Small intestine (tissue), 16 donors: ENCODE measurements at places on chromosomes 4 and X. TPM values are rescaled to one million over a fixed set of nuclear protein-coding genes. Genes with fewer than 3 reads are reported as not detected.

DNA sequence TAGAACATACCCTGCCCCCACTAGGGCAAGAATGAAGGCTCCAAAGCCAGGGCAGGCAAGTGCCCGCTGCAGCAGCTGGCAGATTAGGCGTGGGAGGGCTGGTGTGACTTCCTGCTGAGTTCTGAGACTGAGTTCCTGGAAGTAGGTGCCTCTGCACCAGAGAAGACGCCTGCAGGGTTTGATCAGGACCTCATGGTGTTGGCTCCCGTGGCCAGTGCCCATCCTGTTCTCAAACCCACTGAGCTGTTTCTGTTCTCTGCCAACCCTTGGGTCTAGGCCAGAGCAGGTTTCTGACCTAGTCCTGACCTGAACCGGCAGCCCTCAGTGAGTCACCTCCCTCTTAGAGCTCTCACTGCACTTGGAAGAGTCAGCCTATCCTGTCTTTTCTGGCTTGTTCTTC, 220.7 kb downstream of the HS6ST2 start:
- no peaks in the 10 kb centered on the region for H3K27me3 ChIP-seq
- no peaks in the 10 kb centered on the region for H3K4me1 ChIP-seq
- H3K36me3 ChIP-seq = no peaks in the 10 kb centered on the region
- no peak overlapping the region for H3K27ac ChIP-seq

GRCh38 chr4:145881989-145882388, 56.6 kb downstream of the ZNF827 start:
- H3K4me1 ChIP-seq = peaks cover 20% of the 10 kb centered on the region
- no peak overlapping the region for H3K4me3 ChIP-seq
- no peaks in the 10 kb centered on the region for H3K27me3 ChIP-seq

GRCh38 chrX:19343085-19343534, 617 bp upstream of the PDHA1 start:
- DNase-seq = no peak
- no peaks in the 10 kb centered on the region for H3K36me3 ChIP-seq
- peak overlapping the region; percentile 82 for H3K4me3 ChIP-seq
- no peak overlapping the region for H3K27ac ChIP-seq
- no peaks in the 10 kb centered on the region for H3K27me3 ChIP-seq
- H3K4me1 ChIP-seq = no peaks in the 10 kb centered on the region

- no peak overlapping the region for H3K27ac ChIP-seq
- H3K4me3 ChIP-seq = no peak overlapping the region
- no peak for DNase-seq
- no peaks in the 10 kb centered on the region for H3K4me1 ChIP-seq
- no peaks in the 10 kb centered on the region for H3K27me3 ChIP-seq
Observed at GRCh38 chrX:56308726-56309125, 76.6 kb downstream of the KLF8 start.

Gene TLL1
- 2.2 TPM for polyA plus RNA-seq

Gene ADH1C
- polyA plus RNA-seq = 66.3 TPM

Gene ZFP42
- not detected for polyA plus RNA-seq

Gene EREG
- not detected for polyA plus RNA-seq

GRCh38 chr4:128385683-128386304, 98.2 kb upstream of the PGRMC2 start:
- no peaks in the 10 kb centered on the region for H3K27me3 ChIP-seq
- H3K36me3 ChIP-seq = no peaks in the 10 kb centered on the region
- H3K27ac ChIP-seq = no peak overlapping the region
- H3K4me3 ChIP-seq = no peak overlapping the region
- DNase-seq = peak; percentile 20

Gene GC
- 3.0 TPM for polyA plus RNA-seq

DNA sequence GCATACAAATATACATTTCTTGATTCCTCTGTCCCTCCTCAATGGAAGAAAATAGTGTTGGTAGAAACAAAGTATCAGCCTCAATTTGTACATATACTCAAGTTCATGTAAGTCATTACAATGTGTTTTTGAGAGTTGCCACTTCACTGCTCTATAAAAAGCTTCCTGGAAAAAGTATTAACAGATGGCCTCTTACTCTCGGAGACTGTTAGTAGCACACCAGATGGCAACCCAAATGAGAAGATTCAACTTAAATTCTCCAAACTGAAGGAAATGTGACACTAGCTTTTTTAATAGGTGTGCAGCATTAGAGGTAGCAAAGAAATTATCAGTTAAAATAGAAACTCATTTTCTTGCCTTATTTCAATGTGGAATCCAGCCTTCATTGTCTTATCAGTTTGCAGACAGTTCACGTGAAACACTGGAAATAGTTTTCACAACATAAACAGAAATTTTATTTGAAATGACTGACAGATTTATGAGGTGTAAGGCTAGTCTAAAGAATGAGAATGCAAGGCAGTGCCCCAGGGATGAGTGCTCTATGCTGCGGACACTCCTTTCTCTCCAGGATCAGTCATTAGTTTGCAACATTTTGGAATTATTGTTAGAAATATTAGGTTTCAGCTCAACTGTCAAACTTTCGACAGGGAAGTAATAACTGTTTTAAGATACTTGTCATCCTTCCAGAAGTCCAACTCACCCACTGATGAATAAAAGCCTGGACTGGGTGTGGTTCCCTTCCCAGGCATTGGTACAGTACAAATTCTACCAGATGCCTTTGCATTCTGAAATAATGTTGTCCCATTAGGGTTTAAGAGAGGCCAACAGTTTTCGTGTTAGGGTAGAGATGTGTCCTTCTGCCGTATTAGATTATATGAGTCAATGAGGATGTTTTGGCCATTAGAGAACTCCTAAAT, 50.9 kb downstream of the IDS start:
- H3K36me3 ChIP-seq = no peaks in the 10 kb centered on the region
- no peak overlapping the region for H3K27ac ChIP-seq
- DNase-seq = no peak

DNA sequence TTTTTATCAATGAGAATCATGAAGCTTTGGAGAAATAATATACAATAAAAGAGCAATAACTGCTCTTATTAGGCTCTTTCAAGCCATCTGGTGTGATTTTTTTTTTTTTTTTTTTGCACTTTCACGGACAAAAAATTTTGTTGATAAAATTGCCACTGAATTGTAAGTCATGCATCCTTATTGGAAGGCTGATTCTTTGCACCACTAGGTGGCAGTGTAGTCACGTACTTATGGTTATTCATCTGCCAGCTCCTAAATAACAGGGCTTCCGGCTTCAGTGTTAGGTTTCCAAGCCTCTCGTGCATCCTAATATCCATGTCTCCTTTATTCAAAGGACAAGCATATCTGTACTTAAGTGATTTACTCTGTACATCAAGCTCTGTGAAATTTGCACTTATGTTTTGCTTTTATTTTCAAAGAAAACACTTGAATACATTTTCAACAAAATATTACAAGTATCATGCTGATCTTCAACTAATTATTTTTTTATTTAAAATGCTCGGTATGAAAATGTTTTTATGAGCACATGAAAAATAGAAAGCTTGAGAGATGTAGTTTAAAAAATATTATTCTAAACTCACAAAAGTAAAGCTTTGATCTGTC, 1578.3 kb upstream of the TENM3 start:
- H3K36me3 ChIP-seq = no peaks in the 10 kb centered on the region
- H3K27me3 ChIP-seq = no peaks in the 10 kb centered on the region

Gene TRPC5OS
- polyA plus RNA-seq = not detected

DNA sequence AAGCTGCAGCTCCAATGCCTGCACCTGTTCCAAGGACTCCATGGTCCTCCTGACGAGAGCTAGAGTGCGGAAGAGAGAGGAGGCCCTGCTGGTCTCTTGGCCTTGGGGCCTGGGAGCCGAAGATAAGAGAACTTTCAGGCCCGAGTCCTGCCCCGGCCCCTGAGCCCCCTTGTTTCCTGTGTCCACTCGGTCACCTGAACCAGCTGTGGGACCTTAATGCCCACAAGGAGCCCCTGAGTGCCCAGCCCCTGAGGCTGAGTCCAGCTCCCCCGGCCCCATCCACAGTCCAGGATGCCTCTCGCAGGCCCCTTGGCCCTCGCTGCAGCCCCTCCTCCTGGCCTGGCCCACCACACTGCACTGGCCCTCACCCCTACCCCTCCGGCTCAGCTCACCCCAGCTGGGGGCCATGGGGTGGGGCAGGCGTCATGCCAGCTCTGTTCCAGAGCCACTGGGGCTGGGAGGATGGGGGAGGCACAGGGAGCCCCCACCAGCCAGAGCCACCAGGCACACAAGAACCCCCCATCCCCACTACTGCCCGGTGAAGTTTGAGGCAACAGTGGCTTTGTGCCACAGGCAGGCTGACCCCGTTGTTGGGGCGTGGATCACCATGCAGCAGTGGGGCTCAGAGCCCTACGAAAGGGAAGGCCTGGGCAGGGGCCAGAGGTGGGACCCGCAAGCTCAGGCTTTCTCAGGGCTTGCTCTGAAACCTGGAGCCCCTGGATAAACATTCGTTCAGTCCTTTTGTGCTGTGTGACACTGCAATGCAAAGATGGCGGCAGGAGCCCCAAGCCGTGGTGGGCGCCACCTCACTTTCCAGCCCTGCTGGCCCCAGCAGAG, 14.1 kb downstream of the NAT8L start:
- no peaks in the 10 kb centered on the region for H3K4me1 ChIP-seq
- no peak overlapping the region for H3K27ac ChIP-seq
- no peaks in the 10 kb centered on the region for H3K36me3 ChIP-seq
- H3K27me3 ChIP-seq = peaks cover 3% of the 10 kb centered on the region

Gene TEX13A
- not detected for polyA plus RNA-seq

DNA sequence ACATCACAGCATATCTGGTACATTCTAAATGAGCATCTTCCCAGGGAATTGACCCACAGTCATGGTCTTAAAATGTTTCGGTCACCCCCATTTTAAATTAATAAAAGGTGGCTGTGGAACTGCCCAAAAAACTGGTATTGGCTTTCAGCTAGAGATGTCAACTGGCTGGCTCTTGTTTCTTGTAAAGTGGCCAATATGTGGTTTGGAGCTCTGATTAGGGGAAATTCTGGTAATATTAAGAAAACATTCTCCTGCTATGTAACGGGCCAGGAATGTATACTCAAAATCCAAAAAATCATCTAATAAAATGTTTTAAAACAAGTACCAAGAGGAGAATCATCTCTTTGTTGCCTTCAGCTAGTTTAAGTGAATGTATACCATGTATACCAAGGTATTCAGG, 62.0 kb upstream of the VCX2 start:
- no peak overlapping the region for H3K27ac ChIP-seq
- H3K36me3 ChIP-seq = no peaks in the 10 kb centered on the region
- no peak for DNase-seq
- no peaks in the 10 kb centered on the region for H3K4me1 ChIP-seq
- H3K4me3 ChIP-seq = no peak overlapping the region

Gene TMEM271
- polyA plus RNA-seq = not detected

GRCh38 chrX:72258174-72258573, 18.9 kb downstream of the RPS4X start:
- H3K4me3 ChIP-seq = no peak overlapping the region
- H3K27me3 ChIP-seq = no peaks in the 10 kb centered on the region
- no peaks in the 10 kb centered on the region for H3K36me3 ChIP-seq
- no peak for DNase-seq
- no peak overlapping the region for H3K27ac ChIP-seq

DNA sequence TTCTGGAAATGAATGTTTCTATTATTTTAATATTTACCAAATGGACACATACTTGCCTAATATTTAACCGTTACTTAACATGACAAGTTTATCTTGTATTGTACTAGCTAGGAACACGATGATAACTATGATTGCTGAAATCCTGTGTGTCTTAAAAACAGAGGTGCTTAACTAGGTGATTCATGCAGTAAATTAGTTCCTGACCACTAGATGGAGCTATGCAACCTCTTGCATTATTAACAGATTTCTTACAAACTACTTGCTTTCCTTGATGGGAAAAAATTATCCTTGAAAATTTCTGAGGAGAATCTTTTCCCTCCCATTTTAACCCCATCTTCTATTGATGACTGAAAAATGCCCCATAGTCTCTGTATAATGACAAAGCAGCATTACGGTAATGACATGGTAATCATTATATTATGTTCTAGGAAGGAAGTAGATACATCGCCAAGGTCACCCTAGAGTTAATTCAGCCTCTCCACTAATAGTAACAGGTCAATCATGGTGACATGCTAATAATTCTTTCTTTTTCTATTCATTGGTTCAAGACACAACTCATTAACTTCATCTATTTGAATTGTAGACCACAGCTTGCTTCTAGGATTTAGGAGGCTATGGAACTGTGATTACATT, 844.2 kb downstream of the RAPGEF2 start:
- no peaks in the 10 kb centered on the region for H3K27me3 ChIP-seq
- no peaks in the 10 kb centered on the region for H3K4me1 ChIP-seq
- H3K36me3 ChIP-seq = no peaks in the 10 kb centered on the region
- no peak overlapping the region for H3K4me3 ChIP-seq

Gene CCDC120
- 26.8 TPM for polyA plus RNA-seq

- H3K27ac ChIP-seq = no peak overlapping the region
- H3K36me3 ChIP-seq = no peaks in the 10 kb centered on the region
- DNase-seq = no peak
- no peak overlapping the region for H3K4me3 ChIP-seq
Observed at GRCh38 chr4:80705311-80705710, 325.2 kb upstream of the BMP3 start.

GRCh38 chr4:40003986-40004385, 26.3 kb upstream of the PDS5A start:
- no peak overlapping the region for H3K4me3 ChIP-seq
- H3K27me3 ChIP-seq = no peaks in the 10 kb centered on the region
- H3K36me3 ChIP-seq = no peaks in the 10 kb centered on the region

Gene TMEM255A
- 0.27 TPM for polyA plus RNA-seq

- DNase-seq = no peak
- H3K4me3 ChIP-seq = no peak overlapping the region
- no peak overlapping the region for H3K27ac ChIP-seq
- peaks cover 6% of the 10 kb centered on the region for H3K4me1 ChIP-seq
Observed at GRCh38 chr4:77002321-77003107, 53.0 kb downstream of the SEPTIN11 start.

Gene GPC3
- polyA plus RNA-seq = 14.3 TPM

GRCh38 chr4:44100456-44100855, 348.2 kb downstream of the KCTD8 start:
- no peaks in the 10 kb centered on the region for H3K4me1 ChIP-seq
- H3K27me3 ChIP-seq = no peaks in the 10 kb centered on the region
- no peak overlapping the region for H3K27ac ChIP-seq
- H3K36me3 ChIP-seq = no peaks in the 10 kb centered on the region
- no peak for DNase-seq

GRCh38 chr4:128177498-128177897, 110.1 kb downstream of the PGRMC2 start:
- H3K27me3 ChIP-seq = no peaks in the 10 kb centered on the region
- no peak overlapping the region for H3K27ac ChIP-seq
- DNase-seq = no peak
- H3K4me3 ChIP-seq = no peak overlapping the region
- H3K4me1 ChIP-seq = no peaks in the 10 kb centered on the region

GRCh38 chrX:113389846-113390245, 549.2 kb upstream of the AMOT start:
- no peaks in the 10 kb centered on the region for H3K36me3 ChIP-seq
- no peaks in the 10 kb centered on the region for H3K4me1 ChIP-seq
- H3K27ac ChIP-seq = no peak overlapping the region
- H3K27me3 ChIP-seq = no peaks in the 10 kb centered on the region
- no peak for DNase-seq
- H3K4me3 ChIP-seq = no peak overlapping the region

GRCh38 chr4:101010987-101011386, 336.3 kb downstream of the PPP3CA start:
- H3K36me3 ChIP-seq = no peaks in the 10 kb centered on the region
- H3K4me1 ChIP-seq = no peaks in the 10 kb centered on the region
- DNase-seq = no peak
- H3K4me3 ChIP-seq = no peak overlapping the region
- no peak overlapping the region for H3K27ac ChIP-seq
